Cortex of kidney (tissue), 1 donor: ENCODE measurements at places on chromosomes 6 and 20.

- DNase-seq: no peak
Measured at GRCh38 chr6:108492131-108492766, 68.5 kb upstream of the FOXO3 start.

GRCh38 chr20:14782731-14783130 is 445.3 kb upstream of the FLRT3 start:
- no peak for DNase-seq

DNA sequence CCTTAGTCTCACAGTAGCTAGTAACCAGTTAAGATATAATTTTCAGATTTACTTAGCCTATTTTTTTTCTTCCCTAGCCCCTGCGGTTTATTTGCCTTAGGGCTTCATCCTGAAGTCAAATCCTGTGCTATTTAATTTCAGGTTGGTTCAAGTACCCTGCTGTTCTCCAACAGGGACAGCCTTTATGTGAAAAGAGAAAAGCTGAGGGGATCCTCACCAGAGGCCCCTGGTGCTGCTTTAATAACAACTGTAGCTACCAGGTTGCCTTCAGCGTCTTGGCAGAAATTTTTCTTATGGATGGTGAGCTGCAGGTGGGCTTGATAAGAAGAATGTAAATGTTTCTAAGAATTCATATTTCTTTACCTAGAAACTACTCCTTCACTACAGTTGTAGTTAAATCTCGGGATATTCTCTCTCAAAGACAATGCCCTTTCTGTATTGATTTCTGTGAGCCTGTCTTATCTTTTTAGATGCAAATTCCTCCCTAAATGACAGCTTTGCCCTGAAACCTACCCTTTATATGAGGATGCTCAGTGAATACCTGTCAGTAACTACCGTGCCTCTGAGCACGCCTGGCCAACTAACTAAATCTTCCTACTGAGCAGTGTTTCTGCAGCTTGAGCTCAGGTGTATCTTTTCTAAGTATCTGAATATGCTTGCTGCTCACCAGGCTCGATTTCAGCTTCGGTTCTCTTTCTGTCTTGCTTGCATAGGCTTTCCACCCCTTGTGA is 320.5 kb downstream of the MMUT start:
- no peak for DNase-seq

- DNase-seq: no peak
Measured at GRCh38 chr6:7229376-7230326, 83.3 kb downstream of the SSR1 start.

GRCh38 chr20:38143646-38144554 is 21.2 kb downstream of the TGM2 start:
- DNase-seq: no peak

- DNase-seq: no peak
Measured at GRCh38 chr6:1027109-1027794, 284.6 kb upstream of the FOXQ1 start.

GRCh38 chr6:136464148-136464547 is 86.1 kb downstream of the MAP7 start:
- DNase-seq: no peak

- DNase-seq: no peak
Measured at GRCh38 chr6:169998457-169998856, 247.0 kb downstream of the ERMARD start.

GRCh38 chr20:61494763-61495575 is 242.9 kb downstream of the CDH4 start:
- DNase-seq: no peak

- DNase-seq: no peak
Measured at GRCh38 chr6:44221961-44222335, 1.4 kb upstream of the SLC29A1 start.

DNA sequence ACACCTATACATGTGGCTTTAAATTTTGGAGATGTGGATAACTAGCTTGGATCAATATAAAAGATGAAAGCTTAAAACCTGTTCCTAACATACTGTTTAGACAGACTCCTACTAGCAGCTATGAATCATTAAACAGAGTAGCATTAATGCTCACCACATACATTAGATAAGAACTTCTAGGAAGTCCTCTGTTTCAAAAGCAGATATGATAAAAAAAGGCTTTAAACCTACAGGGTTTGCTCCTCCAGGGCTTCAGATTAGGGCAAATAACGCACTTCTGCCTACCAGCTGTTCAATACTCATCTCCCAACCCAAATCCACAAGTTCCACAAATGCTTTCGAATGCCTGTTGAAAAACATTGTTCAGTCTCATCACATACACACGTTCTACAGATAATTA is 1.5 kb downstream of the REPS1 start:
- DNase-seq: no peak

GRCh38 chr6:73612611-73613010 is 41.2 kb downstream of the SLC17A5 start:
- DNase-seq: no peak

DNA sequence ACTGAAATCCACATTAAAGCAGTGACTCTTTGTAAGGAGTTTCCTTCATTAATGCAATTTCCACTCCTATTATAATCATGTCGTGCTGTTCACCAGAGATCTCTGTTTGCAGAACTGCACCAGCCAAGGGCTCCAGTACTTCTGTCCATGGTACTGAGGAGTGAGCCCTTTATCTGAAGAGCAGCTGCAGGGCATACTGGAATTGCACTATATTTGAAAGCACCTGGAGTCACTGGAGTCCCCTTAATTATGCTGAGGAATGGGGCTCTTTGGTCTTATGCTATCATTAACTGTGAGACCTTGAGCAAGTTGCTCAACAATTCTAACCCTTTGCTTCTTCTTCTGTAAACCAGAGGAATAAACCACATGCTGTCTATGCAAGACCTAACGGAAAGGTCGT is 61.7 kb upstream of the NUP153 start:
- no peak for DNase-seq

DNA sequence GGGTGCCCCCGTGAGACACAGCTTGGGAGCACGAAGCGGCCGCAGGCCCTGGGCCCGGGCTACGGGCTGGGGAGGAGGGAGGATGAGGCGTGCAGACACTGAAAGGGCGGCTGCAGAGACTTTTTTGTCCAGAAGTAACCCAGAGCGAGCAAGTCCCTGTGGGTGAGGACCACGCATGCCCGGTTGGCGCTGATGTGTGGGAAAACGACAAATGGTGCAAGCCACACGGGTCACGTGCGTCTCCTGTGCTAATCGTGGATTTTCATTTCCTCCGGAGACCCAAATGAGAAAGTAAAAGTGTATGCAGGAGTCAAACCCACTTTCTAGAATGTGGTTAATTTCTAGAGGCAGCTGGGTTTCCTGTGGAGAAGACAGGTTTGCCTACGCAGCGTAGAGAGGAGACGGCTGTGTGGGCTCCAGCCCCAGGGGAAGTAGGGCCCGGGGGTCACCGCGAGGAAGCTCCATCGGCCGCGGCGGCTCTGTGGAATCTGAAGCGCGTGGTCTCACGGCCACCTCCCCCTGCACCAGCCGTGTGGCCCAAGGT is 19.0 kb downstream of the DLL1 start:
- DNase-seq: no peak

GRCh38 chr6:3793545-3793944 is 42.0 kb upstream of the PXDC1 start:
- no peak for DNase-seq

DNA sequence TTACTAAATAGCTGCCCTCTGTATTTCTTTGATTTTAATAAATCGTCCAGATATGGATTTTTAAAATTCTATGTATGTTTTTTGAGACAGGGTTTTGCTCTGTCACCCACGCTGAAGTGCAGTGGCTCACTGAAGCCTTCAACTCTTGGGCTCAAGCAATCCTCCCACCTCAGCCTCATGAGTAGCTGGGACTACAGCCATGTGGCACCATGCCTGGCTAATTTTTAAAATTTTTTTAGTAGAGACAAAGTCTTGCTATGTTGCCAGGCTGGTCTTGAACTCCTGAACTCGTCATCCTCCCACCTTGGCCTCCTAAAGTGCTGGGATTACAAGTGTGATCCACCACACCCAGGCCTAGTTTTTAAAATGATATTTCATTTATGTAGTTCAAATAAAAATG is 47.4 kb upstream of the DDR1 start:
- DNase-seq: no peak

DNA sequence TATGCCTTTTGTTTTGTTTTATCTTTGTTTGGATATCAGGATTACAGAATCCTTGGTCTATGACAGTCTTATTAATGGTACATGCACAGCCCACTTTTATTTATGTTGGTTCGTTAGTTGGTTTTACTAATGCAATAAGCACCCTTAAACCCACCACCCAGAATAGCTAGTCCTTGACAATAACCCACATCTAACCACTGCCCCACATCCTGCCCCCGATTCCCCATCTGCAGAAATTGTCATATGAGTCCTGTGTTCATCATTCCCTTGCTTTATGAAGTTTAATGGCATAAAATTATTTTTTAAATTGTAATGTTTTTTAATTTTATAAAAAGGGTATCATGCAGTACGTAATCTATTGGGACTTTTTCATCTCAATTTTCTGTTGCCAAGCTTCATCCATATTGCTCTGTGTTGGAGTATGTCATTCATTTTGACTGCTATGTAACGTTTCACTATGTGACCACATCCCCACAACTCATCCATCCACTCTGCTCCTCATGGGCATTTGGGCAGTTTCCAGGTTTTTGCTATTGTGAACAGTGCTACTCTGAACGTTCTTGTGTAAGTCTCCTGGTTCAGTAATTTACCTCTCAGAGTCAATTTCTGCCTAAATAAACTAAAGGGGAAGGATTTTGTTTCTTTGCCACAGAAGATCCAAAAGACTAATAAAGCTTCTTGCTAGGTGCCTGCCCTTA is 150.4 kb downstream of the MRPL14 start:
- no peak for DNase-seq

GRCh38 chr6:54094786-54095185 is 16.5 kb upstream of the MLIP start:
- no peak for DNase-seq

DNA sequence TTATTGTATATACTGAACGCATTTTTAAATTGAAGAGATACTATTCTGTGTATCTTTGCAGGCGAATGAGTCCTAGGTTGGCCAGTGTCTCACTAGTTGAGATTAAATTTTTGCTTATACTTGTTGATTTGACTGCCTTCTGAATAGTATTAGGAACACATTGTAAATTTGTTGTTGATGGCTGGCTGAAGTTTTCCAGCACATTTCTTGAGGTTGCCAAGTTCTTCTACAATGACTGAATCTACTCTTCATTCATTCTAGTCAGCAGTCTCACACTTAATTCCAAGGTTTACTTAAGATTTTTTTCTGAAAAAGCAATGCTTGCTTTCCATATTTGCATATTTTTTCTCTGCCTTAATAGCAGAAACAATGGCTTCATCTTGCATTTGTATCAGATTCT is 151.7 kb downstream of the ZFAND3 start:
- DNase-seq: no peak

- no peak for DNase-seq
Measured at GRCh38 chr6:44333273-44333919, 9.1 kb upstream of the SPATS1 start.

GRCh38 chr20:38842026-38842425 is 36.5 kb downstream of the PPP1R16B start:
- no peak for DNase-seq

DNA sequence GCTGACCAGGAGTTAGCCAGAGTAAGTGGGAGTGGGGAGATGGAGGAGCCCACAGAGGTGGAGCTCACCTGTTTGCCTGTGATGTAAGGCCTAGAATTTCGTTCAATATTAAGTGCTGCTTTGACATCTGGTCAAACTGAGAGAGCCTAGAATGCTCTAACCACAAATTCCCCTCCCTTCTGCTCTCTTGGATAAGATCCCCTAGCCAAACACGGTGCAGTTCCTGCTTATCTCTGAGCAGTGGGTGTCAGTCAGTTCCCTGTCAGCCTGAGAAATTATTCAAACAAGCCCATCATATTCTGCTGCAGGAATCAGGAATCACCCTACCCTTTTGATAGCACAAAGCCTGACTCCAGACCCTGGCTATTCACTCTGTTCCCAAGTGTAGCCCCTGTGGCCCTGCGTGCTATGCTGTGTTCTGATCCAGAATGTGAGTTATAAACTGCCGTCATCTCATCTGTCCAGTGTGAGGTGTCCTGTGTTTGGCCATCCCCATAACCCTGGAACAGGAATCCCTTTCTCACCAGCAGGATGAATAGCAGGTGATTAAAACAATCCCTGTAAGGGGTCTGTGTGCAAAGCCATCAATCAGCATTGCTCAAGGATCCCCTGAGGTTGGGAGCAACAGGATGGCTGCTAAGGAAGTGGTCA is 31.8 kb upstream of the ZNF133 start:
- DNase-seq: no peak

DNA sequence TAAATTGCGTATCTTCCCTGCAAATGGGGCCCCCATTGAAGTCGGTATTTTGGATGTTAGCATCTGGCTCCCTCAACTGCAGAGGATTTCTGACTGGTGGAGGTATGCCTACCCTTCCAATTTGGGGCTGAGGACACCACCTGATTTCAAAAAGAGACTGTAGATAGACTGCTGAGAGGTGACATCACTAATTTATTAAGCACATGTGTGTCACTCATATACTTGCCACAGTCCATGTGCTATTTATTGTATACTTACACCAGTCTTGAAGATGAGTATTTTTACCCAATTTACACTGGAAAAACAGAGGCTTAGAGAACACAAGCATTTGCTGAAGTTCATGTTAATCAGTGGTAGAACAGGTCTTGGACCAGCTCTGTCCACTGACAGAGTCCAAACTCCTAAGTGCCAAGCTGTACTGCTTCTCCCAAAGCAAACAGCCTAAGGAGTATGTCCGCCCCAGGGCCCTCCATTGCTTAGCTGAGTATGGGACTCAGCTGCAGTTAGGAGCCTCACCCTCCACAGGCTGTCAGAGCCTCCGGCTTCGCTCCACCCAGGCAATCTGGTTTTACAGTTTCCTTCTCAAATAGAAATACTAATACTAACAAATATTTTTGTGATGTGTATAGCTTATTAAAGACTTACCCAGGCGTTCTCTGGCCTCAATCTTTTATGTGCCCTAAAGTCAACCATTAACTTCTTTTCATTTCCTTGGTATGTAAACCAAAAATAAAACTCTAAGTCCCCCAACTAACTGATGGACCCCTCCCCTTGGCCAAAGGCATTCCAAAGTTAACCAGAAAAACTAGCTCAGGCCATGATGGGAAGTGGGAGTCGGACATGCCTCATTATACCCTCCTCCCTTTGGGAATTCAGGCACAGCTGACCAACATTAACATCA is 17.5 kb downstream of the RIN2 start:
- no peak for DNase-seq

DNA sequence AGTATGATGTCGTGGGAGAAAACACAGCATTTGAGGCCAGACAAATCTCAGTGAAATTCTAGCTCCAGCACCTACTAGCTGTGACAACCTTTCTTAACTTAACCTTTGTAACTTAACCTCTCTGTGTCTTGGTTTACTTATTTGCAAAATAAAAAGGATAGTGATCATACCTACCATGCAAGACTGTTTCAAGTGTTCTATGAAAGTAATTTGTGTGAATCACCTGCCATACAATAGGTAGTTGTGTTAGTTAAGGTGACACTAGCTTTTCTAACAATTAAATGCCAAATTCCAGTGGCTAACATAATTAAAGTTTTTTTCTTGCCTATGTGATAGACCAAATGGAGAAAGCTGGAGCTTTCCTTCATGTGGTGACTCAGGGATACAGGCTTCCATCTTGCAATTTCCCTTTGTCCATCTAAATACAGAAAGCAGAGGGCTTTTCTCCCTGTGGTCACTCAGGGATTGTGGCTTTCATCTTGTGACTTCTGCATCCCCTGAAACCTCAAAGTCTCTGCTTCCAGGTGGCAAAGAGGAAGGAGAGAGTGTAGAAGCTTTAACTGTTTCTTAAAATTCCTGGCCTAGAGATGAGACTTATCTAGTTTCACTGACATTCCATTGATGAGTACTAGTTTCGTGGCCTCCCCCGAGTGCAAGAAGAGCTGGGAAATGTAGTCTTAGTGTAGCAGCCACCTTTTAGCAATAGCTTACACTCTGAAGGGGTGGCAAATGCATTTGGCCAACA is 311.4 kb downstream of the CLIC5 start:
- no peak for DNase-seq

GRCh38 chr6:169638915-169639314 is 62.9 kb downstream of the WDR27 start:
- no peak for DNase-seq
